ENCODE measurements at places on chromosomes 13 and 19.

- DNase-seq: peak; percentile 6
Observed at GRCh38 chr13:37918751-37919150, 49.2 kb upstream of the TRPC4 start.

DNA sequence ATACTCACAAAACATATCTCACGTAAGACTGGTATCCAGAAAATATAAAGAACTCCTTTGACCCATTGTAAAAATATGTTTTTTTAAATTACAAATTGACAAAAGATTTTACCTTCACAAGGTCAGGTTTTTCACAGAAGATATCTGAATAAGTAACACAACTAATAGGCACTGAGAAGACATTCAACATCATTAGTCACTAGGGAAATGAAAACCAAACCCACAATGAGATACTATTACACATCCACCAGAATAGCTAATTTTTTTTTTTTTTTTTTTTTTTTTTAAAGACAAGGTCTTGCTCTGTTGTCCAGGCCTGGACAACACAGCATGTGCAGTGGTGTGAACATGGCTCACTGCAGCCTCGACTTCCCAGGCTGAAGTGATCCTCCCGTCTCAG, 157.5 kb downstream of the MIPEP start:
- DNase-seq: no peak

- DNase-seq: no peak
Observed at GRCh38 chr13:41812851-41813250, 148.1 kb downstream of the VWA8 start.

DNA sequence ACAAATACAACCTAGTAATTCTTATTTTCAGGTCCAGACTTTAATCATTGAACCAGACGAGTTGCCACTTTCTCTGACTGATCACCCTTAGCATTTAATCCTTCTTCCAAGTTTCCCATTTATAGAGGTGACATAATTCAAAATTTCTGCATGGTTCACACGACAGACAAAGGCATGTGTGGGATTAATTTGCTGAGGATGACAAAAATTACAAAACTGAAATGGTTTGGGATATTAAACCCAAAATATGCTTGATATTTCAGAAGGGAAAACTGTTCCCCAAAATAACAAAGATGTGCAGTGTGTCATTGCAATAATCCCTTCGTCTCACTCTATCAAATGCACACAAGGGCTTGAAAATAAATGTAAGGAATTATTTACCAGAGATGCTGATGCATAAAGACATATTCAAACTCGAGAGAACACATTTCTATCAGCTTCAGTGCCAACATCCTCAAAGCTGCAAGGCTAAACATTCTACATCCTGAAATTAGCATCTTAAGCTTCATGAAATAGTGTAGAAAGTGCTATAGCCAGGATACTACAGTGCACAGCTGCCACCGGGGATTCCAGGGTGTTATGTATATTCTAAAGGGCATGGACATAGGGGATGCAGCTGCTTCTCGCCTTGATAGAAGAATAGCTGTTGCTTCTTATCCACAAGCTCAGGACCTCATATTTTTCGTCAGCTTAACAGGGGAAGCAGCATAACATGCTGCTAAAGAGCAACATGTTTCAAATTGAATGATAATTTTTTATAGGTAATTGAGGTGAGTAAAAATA, 198.7 kb upstream of the SLITRK1 start:
- DNase-seq: no peak

DNA sequence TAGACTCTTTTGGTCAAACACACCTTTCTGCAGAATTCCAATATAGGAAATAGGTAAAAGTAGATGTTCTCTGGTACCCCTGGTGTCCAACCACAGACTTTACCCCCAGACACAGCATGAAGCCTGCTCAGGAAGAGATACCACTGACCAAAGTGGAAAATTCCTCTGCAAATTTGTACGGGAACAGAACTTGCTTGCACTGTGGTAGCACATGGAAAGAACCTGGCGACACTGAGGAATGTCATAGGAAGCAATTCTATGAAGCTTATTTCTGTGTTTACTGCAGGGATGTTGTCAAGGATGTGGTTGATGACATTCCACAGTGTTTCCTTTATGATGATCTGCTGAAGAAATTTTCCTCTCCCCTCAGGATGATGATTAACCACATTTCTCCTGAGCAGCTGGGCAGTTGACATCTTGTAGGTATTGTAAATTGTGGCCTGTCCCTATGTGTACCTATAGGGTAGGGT, 48.9 kb upstream of the TNFSF11 start:
- DNase-seq: peak; percentile 43

Measured in fibroblast of the aortic adventitia (primary cell).